Skin of body (tissue), 3 donors: ENCODE measurements at places on chromosomes 5 and 9. TPM values are rescaled to one million over a fixed set of nuclear protein-coding genes. Genes with fewer than 3 reads are reported as not detected.

DNA sequence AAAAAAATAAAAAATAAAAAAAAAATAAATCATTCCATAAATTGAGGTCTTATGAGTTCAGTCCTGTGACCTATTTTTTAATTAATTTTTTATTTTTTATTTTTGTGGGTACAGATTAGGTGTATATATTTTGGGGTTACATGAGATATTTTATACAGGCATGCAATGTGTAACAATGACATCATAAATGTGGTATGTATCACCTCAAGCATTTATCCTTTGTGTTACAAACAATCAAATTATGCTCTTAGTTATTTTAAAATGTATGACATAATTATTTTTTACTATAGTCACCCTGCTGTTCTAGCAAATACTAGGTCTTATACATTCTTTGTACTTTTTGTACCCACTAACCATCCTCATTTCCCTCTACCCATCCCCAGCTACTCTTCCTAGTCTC, 537.9 kb downstream of the HINT1 start:
- DNase-seq: no peak

ACTBL2 gene
- 5.8 TPM for total RNA-seq

GRCh38 chr5:93926831-93927620, 185.6 kb upstream of the POU5F2 start:
- DNase-seq: no peak

GRCh38 chr9:124544535-124544934, 37.3 kb upstream of the NR5A1 start:
- no peak for DNase-seq

- no peak for DNase-seq
Measured at GRCh38 chr5:35863159-35863558, 6.5 kb downstream of the IL7R start.

JAK2 gene
- 20.9 TPM for total RNA-seq

- no peak for DNase-seq
Measured at GRCh38 chr5:93654676-93655075, 71.7 kb downstream of the NR2F1 start.

DNA sequence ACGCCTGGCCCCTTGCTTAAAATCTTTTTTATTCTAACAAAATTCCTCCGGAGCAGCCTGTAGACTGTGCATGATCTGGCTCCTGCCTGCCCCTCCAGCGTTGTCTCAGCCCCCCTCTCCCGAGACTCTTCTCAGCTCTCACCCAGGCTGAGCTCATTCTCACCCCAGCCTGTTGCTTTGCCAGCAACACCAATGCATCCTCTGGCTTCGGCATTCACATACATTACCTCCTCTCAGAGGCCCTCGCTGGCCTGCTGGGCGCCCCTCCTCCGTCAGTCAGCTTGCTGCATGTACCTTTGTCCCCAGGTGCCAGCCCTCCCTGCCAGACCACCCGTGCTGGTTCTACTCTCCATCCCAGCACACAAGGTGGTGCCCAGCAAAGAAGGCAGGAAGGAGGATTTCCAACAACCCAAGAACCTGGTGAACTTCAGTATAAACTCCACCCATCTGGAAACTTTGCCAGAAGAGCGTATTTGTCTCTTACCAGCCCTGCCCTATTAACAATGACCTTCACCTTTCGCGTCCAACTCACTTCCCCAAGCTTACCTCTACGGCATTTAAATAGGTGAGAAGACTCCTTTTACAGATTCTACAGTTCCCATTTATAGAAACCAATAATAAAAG, 35.0 kb downstream of the MYO10 start:
- no peak for DNase-seq

- no peak for DNase-seq
Measured at GRCh38 chr9:90970608-90971007, 169.0 kb downstream of the SYK start.

HSD17B3 gene
- total RNA-seq: 0.59 TPM
